Tongue (tissue), 3 donors: ENCODE measurements at places on chromosomes 1 and 21. TPM values are rescaled to one million over a fixed set of nuclear protein-coding genes. Genes with fewer than 3 reads are reported as not detected.

C1QA gene
- total RNA-seq: 15.8 TPM

KIAA0040 gene
- total RNA-seq: 21.8 TPM

ALG14 gene
- total RNA-seq: 1.0 TPM

SERTAD4 gene
- 7.0 TPM for total RNA-seq

NCAM2 gene
- 7.1 TPM for total RNA-seq

RBP7 gene
- 6.2 TPM for total RNA-seq

ARTN gene
- 0.82 TPM for total RNA-seq

PTGFR gene
- 27.3 TPM for total RNA-seq

ACKR1 gene
- total RNA-seq: 10.3 TPM

SETD4 gene
- 26.1 TPM for total RNA-seq

COL8A2 gene
- 39.8 TPM for total RNA-seq

PLOD1 gene
- 199 TPM for total RNA-seq

PROK1 gene
- total RNA-seq: not detected
